ENCODE measurements at places on chromosomes 5 and 9.

DNA sequence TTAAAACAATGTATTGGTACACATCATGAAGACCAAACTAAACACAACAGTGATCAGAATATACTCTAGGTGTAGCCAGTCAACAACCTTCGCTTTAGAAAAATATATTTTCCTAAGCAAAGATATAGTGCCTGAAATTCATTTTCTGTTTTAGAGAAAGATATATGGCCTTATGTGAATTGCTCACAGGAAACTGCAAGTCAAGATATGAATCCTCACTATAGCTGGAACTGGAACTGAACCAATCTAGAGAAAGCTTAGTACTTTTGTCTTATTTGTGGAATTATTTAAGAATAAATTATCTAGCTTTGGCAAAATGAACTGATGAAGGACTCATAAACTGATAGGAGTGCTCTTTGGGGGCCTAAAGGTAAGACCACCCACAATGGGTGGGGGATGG, 27.3 kb downstream of the GZMK start:
- no peak for DNase-seq

DNA sequence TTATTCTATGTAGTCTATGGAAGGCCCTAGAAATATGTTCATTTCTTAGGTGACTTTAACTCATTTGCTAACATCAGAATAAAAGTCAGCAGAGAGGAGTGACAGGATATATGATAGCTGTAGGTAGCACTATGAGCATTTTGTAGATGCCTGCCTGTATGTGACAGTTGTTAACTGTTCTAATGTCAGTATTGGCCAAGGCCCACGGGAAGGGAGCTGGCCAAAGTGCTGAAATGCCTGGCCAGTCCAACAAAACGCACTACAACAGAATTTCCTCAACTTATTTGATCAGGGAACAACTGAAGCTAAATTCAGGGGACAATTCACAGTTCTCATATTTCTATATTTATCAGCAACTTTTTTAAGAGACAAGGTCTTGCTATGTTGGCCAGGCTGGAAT, 20.8 kb downstream of the SV2C start:
- DNase-seq = no peak

- DNase-seq = no peak
Observed at GRCh38 chr9:38018958-38019602, 49.9 kb downstream of the SHB start.

DNA sequence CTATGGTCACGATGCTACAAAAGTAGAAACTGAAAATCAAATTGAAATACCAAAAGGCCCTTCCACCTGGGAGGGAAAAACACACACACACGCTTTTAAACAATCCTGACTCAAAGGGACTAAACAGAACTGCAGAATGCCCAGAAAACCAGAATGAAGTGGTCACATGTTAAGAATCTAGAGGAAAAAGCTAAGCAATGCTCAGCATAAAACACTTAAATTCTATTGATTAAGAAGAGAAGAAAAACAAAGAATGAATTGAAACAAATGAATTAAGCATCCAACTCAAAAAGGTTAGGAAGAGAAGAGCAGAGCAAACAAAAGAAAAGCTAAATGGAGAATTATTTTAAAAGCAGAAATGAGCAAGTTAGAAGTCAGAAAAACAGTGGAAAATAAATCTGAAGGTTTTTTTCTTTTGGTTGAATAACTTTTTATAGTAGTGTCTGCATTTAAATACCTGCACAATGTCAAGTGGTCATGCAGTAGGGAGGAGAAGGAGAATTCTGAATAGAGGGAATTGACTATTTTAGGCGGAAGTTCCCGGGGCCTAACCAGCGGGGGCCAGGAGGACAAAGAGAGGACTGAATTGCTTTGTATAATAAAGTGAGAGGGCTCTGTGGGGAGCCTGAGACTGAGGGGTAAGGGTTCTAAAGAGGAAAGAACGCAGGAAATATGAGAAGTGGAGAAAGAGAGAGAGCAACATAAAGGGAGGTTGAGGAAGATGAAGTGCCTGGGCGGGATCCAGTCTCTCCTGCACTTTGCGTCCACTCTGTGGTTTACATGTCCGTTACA, 146.8 kb downstream of the ATPSCKMT start:
- no peak for DNase-seq

DNA sequence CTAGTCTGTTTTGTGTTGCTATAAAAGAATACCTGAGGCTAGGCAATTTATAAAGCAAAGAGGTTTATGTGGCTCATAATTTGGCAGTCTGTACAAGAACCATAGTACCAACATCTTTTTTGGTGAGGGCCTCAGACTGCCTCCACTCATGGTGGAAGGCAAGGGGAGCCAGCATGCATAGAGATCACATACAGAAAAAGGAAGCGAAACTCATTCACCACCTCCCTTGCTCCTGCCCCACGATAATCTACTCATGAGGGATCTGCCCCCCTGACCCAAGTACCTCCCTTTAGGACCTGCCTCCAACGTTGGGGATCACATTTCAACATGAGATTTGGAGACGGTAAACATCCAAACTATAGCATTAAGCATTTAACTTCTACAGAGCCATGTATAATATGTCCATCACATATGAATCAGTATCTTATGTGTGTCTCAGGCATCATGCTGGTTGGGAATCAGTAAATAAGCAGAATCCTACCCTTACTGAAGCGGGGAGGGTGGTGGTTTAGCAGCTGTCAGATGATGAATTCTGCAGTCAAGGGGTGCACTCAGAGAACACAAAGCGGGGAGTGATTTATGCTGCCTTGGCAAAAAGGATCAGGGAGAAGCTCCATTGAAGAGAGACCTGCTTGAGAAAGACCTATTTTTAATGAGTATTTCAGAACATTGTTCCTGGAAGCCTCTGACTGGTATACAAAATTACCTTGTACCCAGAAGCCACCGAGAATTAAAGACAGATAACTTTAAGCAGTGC, 34.8 kb downstream of the HMGXB3 start:
- DNase-seq = no peak
